DMS53 (cell line): ENCODE measurements at places on chromosomes 6 and 20.

GRCh38 chr6:155023717-155024116 lies 28.6 kb downstream of the TIAM2 start:
- DNase-seq = no peak

DNA sequence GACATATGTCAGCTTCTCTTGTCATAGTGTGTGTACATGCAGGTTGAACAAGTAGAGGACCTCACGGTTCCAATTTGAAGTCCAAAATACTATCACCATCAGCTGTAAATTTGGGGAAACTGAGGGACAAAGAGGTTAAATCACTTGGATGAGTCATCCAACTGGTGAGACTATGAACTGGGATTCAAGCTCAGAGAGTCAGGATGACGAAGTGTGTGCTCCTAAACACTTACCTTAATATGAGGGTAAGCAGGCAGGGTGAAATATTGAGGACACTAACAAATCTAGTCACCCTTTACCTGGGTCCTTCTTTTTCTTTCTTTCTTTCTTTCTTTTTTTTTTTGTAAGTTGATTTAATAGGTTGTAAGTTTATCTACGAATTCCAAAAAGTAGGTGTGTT lies 198.3 kb downstream of the KCNQ5 start:
- DNase-seq = peak; percentile 24

DNA sequence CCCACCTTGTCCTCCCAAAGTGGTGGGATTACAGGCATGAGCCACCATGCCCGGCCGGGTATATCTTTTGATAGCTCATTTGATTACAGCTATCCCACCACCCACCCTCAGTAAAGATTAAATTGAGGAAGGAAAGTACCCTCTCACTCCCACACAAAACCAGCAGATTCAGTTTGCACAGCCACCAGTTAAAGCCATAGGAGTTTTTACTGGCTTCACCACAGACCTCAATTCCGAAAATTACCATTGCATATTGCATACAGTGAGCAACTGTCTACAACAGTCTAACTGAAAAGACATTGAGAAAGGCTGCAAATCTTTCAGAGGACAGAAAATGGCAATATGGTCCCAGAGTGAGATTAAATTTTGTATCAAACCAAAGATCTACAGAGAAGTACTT lies 34.9 kb downstream of the ESF1 start:
- DNase-seq = no peak

DNA sequence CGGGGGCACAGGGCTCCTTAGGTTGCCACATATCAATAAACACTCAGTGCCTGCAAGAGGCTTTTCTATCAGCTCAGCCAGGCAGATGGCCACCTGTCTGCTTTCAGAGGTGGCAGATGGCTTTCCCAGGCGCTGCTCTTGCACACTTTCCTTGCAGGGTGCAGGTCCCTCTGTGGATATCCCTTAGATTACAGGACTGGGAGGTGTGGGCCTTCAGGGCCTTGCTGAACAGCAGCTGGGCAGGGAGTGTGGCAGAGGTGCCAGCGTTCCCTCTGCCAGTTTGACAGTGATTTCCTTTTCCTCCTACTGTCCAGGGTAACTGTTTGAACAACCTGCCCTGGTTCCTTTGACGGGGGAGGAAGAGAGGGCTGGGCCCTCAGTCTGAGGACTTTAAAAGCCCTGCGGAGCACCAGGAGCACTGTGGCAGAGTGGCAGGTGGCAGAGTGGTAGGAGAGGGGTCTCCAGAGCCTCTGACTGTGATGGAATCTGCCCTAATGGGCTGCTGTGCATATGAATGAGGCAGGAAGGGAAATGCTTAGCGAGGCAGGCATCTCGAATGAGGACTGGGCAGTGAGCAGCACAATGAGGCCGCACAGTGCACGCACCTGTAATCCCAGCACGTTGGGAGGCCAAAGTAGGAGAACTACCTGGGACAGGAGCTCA lies 34.2 kb downstream of the ABHD12 start:
- DNase-seq = peak; percentile 68

GRCh38 chr6:159461266-159461665 lies 231.8 kb downstream of the SOD2 start:
- DNase-seq = no peak

GRCh38 chr20:53943522-53944291 lies 126.7 kb downstream of the BCAS1 start:
- DNase-seq = peak; percentile 46

GRCh38 chr6:157276134-157276532 lies 47.2 kb downstream of the TMEM242 start:
- no peak for DNase-seq

DNA sequence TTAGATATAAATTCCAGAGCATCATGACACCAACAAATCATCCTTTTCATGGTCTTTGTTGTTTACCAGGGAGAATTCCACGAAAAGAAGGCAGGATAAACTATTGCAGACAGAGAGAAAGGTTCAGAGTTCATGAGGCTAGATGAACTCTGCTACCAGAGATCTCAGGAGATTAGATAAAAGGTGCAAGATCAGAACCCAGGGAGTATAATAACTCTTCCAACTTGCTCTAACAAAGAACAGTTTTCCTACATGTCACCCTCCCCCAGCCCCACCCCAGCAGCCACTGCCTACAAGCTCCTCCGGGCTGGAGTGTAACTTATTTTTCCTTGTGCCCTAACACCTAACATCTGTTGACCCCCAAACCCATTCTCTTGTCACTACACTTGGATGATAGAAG lies 13.9 kb upstream of the CITED2 start:
- no peak for DNase-seq

DNA sequence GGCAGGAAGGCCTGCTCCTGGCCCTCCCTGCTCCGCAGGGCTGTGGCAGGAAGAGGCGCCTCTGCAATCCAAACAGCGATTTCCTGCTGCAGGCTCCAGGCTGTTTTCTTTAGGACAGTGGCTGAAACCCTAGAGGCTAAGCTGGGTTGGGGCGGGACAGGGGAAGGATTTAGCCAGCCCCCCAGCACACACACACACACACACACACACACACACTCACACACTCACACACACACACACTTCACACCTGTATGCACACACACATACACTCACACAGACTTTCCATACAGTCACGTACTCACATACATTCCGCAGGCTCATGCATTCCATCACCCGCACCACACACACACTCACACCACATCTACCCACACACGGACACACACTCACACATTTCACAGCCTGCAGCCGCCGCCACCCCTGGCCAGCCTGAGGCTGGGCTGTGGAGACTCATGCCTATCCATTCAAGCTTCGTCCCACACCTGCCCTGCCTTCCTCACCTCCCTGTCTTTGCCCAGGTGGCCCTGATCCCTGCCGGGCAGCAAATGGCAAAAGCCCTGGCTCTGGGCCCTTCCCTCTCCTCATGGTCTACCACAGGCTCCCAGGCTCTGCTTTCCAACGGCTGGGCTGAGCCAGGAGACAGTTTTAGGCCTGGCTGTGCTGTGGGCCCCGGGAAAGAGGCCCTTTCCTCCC lies 17.9 kb downstream of the MDFI start:
- peak; percentile 51 for DNase-seq

DNA sequence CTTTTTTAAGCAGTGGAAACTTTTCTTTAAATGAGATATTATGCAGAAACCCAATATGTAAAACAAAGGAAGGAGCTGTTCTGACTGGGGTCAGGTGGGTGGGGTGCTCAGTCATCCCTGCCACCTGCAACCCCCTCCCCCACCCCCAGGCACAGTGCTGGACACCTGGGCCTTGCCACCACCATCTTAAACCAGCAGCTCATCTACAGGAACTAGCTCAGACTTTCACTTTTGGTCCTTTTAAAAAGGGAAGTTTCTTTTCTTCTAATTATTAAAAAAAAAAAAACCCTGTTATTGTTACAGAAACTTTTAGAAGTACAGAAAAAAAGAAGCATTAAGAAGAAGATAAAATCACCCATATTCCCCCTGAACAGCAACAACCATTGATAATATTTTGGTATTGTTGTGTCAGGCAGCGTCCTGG lies 37.1 kb downstream of the PPP1R16B start:
- no peak for DNase-seq

- no peak for DNase-seq
Measured at GRCh38 chr6:34179106-34179720, 33.3 kb upstream of the GRM4 start.

DNA sequence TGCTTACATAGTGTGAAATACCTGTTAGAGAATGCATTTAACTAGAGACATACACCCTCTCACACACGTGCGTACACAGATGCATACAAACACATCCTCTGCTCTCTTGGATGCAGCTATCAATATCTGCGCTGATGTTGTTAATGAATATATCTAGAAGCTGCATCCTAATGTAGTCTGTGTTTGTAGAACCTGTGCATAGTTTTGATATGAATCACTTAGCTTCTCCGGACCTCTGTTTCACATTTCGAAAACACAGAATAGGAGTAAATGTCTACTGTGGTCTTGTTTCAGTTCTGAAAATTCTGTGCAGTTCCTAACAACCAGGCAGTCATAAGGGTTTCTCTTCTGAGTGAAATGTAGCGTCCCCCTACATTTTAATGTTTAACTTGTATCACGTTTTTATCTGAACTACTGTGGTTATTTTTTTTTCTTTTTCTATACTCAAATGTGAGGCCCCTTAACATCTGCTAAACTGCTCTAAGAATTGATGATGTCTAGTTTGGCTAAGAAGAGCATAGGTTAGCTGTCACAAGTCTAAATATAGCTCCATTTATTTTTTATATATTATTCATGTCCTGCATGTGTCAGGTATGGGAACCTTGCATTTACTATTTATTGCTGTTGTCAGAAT lies 254.5 kb downstream of the TMEM242 start:
- no peak for DNase-seq

- no peak for DNase-seq
Measured at GRCh38 chr20:25376236-25376635, 14.4 kb downstream of the ABHD12 start.

- DNase-seq = peak; percentile 23
Measured at GRCh38 chr6:169070506-169071176, 183.0 kb downstream of the THBS2 start.

DNA sequence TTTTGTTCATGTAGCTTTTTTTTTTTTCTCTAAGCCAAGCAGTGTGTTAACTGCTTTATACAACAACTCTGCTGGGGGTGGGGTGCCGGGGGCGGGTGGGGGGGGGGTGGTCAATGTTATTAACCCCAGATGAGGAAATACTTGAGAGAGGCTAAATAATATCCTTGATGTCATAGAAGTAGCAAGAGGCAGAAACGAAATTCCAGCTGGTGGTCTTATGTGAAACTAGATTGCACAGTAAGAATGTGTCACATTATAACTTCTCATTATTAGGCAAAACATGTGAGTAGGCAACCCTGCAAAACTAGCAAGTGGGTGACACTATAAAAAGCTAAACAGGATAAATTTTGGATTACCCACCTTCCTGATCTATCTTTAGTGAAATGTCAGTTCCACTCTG lies 12.8 kb downstream of the MYLK4 start:
- DNase-seq = no peak

DNA sequence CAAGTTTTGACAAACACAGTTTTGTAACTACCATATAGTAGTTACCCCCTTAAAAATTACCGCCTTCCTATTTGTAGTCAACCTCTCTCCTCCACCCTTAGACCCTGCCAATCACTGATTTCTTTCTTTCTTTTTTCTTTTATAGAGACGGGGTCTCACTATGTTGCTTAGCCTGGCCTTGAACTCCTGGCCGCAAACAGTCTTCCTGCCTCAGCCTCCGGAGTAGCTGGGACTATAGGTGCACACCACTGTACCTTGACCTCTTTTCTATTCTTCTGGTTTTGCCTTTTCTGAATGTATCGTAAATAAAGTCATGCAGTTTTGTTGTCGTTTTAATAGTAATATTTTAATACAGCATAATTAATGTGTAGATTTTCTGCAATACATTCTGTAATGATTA lies 460.3 kb downstream of the EPM2A start:
- no peak for DNase-seq

DNA sequence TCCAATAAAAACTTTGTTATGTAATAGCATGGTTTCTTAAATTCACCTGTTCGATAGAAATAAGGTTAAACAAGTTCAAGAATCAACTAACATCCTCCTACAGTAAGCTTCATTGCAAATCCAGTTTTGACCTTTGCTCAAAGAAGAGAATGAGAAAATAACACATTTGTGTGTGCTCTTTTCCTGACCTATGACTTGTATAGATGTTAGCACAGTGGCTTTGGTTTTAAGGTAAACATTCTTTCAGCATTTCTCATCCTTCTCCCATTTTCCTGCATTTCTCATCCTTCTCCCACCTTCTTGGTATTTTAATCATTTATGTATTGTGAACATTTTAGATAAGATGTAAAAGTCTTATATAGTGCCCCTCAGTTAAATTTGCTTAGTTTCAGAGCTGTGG lies 73.9 kb downstream of the PLCB1 start:
- DNase-seq = peak; percentile 46

GRCh38 chr6:2688401-2689064 lies 62.2 kb downstream of the MYLK4 start:
- peak; percentile 29 for DNase-seq

- peak; percentile 67 for DNase-seq
Measured at GRCh38 chr6:131890091-131890490, 61.1 kb downstream of the CCN2 start.

GRCh38 chr20:18981962-18982539 lies 168.5 kb downstream of the SCP2D1 start:
- no peak for DNase-seq

DNA sequence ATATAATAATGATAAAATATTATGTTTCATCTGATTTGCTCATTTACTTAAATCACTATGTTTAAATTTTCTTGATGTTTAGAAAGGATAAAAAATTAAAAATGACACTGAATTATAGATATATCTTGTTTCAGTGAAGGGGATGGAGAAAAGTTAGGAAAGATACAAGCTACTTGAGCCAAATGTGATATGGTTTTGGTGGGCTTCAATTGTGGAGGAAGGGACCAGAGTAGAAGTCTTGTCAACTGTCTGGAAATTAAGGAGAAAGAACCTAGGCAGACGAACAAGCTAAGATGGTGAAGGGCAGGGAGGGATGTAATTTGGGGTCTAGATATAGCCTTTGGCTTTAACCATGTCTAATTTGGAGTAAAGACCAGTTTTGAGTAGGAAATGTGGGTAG lies 186.4 kb upstream of the MMS22L start:
- no peak for DNase-seq

GRCh38 chr20:11271920-11272594 lies 598.3 kb upstream of the JAG1 start:
- DNase-seq = no peak

GRCh38 chr20:49283176-49283702 lies 5.4 kb upstream of the ZNFX1 start:
- DNase-seq = peak; percentile 38

- DNase-seq = no peak
Measured at GRCh38 chr20:60465993-60466686, 507.9 kb downstream of the CDH26 start.

DNA sequence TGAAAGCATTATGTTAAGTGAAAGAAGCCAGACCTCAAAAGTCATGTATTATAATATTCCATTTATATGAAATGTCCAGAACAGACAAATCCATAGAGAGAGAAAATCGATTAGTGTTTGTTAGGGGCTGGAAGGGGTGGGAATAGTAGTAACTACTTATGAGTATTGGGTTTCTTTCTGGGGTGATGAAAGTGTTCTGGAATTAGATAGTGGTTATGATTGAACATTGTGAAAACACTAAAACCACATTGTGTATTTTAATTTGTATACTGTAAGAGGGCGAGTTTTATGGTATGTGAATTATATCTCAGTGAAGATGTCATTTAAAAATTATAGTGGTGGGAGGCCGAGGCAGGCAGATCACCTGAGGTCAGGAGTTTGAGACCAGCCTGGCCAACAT lies 52.0 kb upstream of the KIF13A start:
- DNase-seq = no peak
